GM23338 (cell line): ENCODE measurements at places on chromosomes 6 and 20. TPM values are rescaled to one million over a fixed set of nuclear protein-coding genes. Genes with fewer than 3 reads are reported as not detected.
A peak's percentile ranks its signal among the peaks of the same experiment; 100 is the strongest.

SYTL3 gene
- total RNA-seq = 0.07 TPM in 1 of 2 replicates, not detected in the other

DNA sequence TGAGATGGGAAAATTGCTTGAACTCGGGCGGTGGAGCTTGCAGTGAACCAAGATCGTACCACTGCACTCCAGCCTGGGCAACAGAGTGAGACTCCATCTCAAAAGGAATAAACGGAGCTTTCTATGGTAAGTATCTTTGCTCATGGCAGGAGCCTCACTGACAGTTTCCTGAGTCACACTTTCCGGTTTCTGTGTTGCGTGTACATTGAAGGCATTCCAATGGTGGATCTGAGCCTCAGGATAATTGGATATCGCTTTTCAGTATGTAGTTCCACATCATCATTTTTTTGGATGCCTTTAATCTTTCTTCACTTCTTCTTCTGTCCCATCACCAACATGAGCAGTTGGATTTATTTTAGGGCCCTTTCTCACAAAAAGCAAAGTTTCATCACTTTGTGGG is 28.6 kb upstream of the GTSF1L start:
- no peak for DNase-seq

- peak; percentile 17 for DNase-seq
These were observed 21.0 kb downstream of the PPARD start for GRCh38 chr6:35363293-35363750.

DNA sequence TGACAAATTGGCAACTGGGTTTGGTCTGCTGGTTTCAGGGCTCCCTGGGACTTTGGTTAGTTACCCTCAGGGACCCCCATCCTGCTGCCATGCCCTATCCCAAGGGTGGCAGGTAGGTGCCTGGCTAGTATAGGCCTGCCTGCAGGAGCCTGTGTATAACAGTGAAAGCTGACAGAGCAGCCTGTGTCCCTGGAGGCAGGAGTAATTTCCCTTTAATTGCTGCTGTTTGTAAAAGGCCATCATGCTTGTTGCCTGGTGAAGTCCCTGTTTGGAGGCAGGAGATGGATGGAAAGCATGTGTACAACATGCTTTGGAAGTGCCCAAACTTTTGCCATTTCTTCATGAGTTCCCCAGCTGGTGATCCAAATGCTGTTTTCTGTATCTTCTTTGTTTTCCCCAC is 30.1 kb downstream of the CMTR1 start:
- no peak for DNase-seq

DNA sequence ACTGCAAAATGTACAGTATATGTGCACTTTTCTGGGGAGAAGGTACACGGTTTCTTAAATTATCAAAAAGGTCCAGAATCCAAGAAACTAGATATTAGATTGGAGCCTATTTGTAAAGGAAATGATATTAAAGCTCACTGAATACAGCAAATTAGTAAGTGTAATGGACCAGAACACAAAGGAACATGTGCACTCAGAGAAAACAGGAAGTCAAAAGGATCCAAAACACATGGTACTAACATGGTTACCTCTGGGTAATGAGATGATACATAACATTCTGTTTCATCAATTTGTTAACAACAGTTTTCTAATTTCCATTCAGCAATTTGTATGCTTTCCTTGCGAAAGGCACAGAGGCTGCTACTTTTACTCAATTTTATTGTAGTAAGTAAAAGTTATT is 18.7 kb downstream of the ZNF322 start:
- no peak for DNase-seq

- no peak for DNase-seq
These were observed 155.9 kb downstream of the NFATC2 start for GRCh38 chr20:51386586-51386985.

DNA sequence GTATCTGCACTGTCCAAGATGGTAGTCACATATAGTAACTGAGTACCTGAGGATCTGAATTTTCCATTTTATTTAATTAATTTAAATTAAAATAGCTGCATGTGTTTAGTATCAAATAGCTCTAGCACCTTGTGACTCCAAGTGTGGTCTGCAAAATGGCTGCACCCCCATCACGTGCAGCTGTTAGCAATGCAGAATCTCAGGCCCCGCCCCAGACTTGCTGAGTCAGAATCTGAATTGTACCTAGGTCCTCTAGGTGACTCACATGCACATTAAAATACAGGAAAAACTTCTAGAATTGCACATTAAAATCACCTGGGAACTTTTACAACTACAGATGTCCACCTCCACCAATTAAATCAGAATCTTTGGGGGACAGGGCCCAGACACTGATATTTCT is 19.2 kb upstream of the FAM83C start:
- DNase-seq = peak; percentile 22
